H9 (cell line): ENCODE measurements at places on chromosomes 7 and 10. TPM values are rescaled to one million over a fixed set of nuclear protein-coding genes. Genes with fewer than 3 reads are reported as not detected.

OR13A1 gene
- 0.13 and 0.15 TPM in 2 replicates for total RNA-seq

LRIT1 gene
- not detected in 2 replicates for total RNA-seq

PAX2 gene
- not detected in 2 replicates for total RNA-seq

NUTM2D gene
- total RNA-seq, result 2.3 and 3.5 TPM in 2 replicates

MAT1A gene
- total RNA-seq, result 1.8 and 2.1 TPM in 2 replicates

HOXA6 gene
- total RNA-seq, result not detected in 2 replicates

MLLT10 gene
- 72.3 and 75.9 TPM in 2 replicates for total RNA-seq

OPALIN gene
- not detected in 2 replicates for total RNA-seq

ANXA7 gene
- total RNA-seq, result 77.6 and 84.6 TPM in 2 replicates

OTUD1 gene
- 3.8 TPM in 2 replicates for total RNA-seq

CCZ1B gene
- total RNA-seq, result 62.6 and 77.0 TPM in 2 replicates

ADRB1 gene
- 0.13 TPM in 1 of 2 replicates, not detected in the other for total RNA-seq

NOS3 gene
- 4.5 and 4.7 TPM in 2 replicates for total RNA-seq

PON1 gene
- 0.15 and 0.90 TPM in 2 replicates for total RNA-seq

TUBB8 gene
- total RNA-seq, result 0.22 and 0.57 TPM in 2 replicates

SFTPD gene
- total RNA-seq, result 0.18 and 0.24 TPM in 2 replicates

GPR15LG gene
- total RNA-seq, result not detected in 2 replicates

AFAP1L2 gene
- total RNA-seq, result 0.77 and 1.0 TPM in 2 replicates

OR2A12 gene
- not detected in 2 replicates for total RNA-seq

NKX2-3 gene
- total RNA-seq, result not detected in 2 replicates

OPN4 gene
- not detected in 2 replicates for total RNA-seq

PDE6C gene
- not detected in 2 replicates for total RNA-seq

NAT16 gene
- total RNA-seq, result 0.50 and 0.88 TPM in 2 replicates

FZD8 gene
- 13.8 and 15.1 TPM in 2 replicates for total RNA-seq

BHLHA15 gene
- 1.4 and 2.1 TPM in 2 replicates for total RNA-seq

CYP2W1 gene
- total RNA-seq, result not detected in 2 replicates

SLC26A3 gene
- not detected in 2 replicates for total RNA-seq

FAM25G gene
- total RNA-seq, result not detected in 2 replicates

ORAI2 gene
- 26.6 and 26.7 TPM in 2 replicates for total RNA-seq

VWA2 gene
- total RNA-seq, result 1.4 and 1.6 TPM in 2 replicates

SUN3 gene
- not detected in 2 replicates for total RNA-seq

ASIC3 gene
- total RNA-seq, result 1.7 and 2.3 TPM in 2 replicates

VWDE gene
- total RNA-seq, result 15.9 and 18.1 TPM in 2 replicates

PON3 gene
- not detected in 2 replicates for total RNA-seq

ODAD2 gene
- 2.8 and 4.5 TPM in 2 replicates for total RNA-seq

CYP26C1 gene
- total RNA-seq, result 0.42 and 0.79 TPM in 2 replicates

CNNM1 gene
- 0.33 and 0.35 TPM in 2 replicates for total RNA-seq

SEMA3E gene
- total RNA-seq, result 0.39 and 0.61 TPM in 2 replicates

CLCN1 gene
- 0.11 and 0.13 TPM in 2 replicates for total RNA-seq

MBL2 gene
- total RNA-seq, result not detected in 2 replicates

CADPS2 gene
- total RNA-seq, result 7.1 and 8.1 TPM in 2 replicates

VPS37D gene
- 0.85 and 1.3 TPM in 2 replicates for total RNA-seq

GDF2 gene
- not detected in 2 replicates for total RNA-seq

GJD4 gene
- total RNA-seq, result not detected in 2 replicates

POLR2J3 gene
- 12.3 and 14.9 TPM in 2 replicates for total RNA-seq

OR9A2 gene
- not detected in 2 replicates for total RNA-seq

CAPZA2 gene
- total RNA-seq, result 131 and 132 TPM in 2 replicates

TET1 gene
- total RNA-seq, result 52.1 and 53.4 TPM in 2 replicates

DRGX gene
- total RNA-seq, result not detected in 2 replicates

PAX4 gene
- not detected in 2 replicates for total RNA-seq
